Naive thymus-derived CD8-positive, alpha-beta T cell (primary cell): ENCODE measurements at places on chromosomes 2 and 18.

DNA sequence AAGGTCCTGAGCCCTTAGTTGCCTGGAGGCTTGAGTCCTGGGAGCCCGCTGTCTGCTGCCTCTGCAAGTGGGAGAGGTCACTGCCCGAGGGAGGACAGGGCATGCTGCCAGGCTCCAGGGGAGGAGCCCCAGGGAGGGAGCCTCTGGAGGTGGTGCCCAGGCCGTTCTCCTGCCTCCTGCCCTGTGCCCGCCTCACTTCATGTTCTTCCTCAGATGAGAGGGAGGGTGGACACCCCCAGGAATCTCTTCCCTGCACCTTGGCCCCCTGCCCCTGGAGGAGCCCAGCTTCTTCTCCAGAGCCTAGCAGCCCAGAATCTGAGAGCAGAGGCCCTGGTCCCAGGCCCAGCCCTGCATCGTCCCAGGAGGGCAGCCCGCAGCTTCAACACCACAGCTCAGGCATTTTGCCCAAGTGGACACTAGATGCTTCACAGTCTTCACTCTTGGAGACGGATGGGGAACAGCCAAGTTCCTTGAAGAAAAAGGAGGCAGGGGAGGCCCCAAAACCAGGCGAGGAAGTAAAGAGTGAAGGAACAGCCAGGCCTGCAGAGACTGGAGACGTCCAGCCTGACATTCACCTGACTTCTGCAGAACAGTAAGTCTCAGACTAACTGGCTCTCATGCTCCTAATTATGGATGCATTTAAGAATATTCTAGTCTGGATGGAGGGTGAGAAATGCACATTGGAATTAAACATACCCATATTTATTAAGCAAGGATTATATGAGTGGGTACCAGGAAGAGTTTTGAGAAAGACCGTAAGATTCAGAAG is 12.1 kb downstream of the PSD4 start:
- DNase-seq, result no peak

- peak; percentile 37 for DNase-seq
These were observed 75.6 kb upstream of the UXS1 start for GRCh38 chr2:106269591-106270291.

DNA sequence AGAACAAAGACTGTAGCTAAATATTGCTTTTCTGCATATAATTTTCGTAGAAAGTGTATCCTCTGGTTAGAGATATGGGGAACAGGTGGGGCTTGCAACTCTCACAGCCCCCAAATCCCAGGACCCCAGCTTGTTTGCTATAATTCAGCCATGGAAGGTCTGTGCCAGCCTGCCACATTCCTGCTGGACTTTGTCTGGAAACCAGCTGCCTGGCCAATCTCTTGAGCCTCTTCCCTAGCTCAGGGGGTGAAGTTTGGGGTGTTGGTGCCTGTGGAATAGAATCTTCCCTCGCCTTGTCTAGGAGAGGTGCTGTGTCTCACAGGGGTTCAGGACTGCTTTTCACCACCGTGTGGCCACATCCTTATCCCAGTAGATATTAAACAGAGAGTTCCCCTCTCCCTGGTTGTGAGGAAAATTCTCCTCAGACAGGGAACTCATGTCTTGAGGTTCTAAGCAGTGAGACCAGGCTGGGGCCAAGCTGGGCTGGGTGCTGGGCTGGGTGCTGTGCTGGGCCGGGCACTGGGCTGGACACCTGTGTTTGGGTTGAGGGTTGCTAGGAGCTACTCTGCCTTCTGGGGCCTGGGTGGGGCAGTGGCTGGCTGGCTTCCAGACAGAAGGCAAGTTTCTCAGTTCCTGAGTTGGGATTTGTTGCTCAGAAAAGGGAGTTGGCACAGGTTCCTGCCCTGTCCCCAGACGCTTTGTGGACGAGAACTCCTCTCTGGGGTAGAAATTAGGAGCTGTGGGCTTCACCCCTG is 12.3 kb downstream of the TOGARAM2 start:
- no peak for DNase-seq

DNA sequence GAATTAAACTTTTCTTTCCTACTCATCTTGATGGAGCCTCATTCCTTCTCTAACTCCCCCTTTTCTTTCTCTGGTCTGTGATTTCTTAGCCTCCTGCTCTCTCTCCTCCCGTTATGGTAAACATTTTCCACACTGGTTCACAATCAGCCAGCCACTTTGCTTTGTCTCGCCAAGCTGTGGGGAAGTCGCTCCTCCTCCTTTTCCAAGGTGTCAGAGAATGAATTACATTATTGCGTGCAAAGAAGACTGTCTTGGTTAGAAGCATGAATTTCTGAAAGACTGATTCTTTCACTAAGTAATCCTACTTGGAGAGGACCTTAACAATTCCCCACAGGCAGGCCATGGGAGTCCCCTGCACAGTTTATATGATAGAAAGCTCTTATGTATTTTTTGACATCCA is 46.1 kb downstream of the RASGRP3 start:
- no peak for DNase-seq

DNA sequence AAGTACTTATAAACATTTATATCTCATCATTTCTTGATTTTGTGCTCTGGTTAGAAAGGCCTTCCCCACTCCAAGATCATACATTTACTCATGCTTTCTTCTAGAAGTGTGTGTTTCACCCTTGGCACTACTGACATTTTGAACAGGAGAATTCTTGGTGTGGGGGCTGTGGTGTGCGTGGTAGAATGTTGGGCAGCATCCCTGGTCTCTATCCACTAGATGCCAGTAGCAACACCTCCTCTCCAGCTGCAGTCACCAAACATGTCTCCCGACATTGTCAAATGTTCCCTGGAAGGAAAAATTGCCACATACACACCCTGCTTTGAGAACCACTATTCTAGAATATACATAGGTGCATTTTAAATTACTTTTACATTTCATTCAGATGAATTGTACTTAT is 8.7 kb upstream of the TGIF1 start:
- DNase-seq, result no peak

DNA sequence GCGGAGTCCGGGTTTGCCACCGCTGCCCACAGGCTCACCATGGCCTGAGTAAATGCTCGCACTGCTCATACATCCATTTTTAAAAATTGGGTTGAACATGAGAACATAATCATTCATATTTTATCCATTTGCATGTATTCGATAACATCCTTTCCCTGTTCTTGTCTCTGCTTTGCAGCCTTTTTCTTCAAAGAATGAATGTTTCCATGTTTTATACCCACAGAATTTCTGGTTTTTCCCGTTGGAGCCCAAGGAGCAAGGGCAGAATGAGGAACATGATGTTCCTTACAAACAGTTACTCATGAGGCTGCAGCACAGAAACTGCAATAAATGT is 146.5 kb downstream of the CCDC74A start:
- DNase-seq, result no peak

- peak; percentile 27 for DNase-seq
These were observed 5.8 kb upstream of the IKZF2 start for GRCh38 chr2:213157242-213157641.

- no peak for DNase-seq
These were observed 38.0 kb upstream of the ACVR2A start for GRCh38 chr2:147806846-147807245.

DNA sequence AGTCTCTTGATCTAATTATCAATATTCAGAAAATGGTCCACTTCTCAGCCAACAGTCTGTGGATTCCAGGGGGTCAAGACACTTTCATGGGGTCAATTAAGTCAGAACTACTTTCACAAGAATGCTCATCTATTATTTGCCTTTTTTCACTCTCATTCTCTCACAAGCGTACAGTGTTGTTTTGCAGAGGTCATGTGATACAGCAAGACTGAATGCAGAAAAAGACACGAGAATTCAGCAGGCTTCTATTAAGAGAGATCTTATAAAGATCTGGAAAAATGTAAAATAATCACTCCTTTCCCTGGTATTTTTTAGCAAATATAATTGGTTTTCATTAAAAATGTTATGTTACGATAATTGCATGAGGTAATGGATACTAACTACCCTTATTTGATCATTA is 8.7 kb downstream of the RPRD1A start:
- DNase-seq, result no peak

DNA sequence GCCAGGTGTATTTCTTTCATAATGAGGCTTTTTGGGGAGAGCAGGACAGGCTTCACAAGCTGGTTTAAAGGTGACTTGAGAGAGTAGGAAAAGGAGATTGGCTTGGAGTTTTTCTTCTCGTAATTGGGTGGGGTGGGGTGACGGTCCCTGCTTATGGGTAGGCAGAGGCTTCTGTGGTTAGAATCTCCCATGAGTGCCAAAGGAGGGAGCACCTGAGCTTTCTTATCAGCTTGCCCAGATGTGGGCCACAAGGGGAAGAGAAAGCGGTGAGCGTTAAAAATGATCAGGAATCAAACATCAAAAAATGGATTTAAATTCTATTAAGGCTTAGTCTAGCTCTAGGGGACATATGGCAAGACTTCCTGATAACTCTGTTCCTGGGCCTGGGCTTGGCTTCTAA is 9.7 kb upstream of the PNPT1 start:
- no peak for DNase-seq

GRCh38 chr2:26845021-26845420 is 2.9 kb upstream of the DPYSL5 start:
- no peak for DNase-seq

GRCh38 chr2:197297772-197298318 is 12.7 kb downstream of the ANKRD44 start:
- no peak for DNase-seq

DNA sequence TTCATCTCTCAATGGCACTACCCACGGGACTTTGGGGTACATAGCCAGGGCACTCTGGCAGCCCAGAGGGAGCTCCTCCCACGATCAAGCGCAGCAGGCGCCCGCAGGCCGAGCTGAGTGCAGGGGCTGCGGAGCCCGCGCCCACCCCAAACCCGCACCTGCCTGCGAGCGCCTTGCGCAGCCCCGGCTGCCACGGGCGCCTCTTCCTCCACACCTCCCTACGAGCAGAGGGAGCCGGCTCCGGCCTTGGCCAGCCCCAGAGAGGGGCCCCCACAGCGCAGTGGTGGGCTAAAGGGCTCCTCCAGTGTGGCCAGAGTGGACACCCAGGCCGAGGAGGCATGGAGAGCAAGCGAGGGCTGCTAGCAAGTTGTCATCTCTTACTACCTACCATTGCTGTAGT is 165.2 kb downstream of the UBE2E3 start:
- no peak for DNase-seq

GRCh38 chr2:81247648-81248047 is 943.1 kb upstream of the LRRTM1 start:
- no peak for DNase-seq

DNA sequence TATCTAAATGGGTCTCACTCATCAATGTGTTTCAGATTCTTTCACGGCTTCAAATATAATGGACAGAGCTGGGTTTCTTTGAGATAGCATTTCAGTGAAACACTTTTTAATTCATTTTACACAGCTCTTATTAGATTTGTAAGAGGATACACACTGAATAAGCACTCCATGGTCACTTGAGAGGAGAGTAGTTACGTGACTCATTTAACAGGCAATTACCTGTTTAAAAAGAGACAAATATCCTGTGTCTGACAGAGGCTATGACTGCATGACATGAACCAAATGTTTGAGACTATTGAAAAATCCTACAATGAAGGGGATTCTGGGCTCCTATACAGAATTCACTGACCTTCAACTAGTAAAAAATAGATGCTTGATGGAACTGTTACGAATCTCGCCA is 786.9 kb downstream of the EPHA4 start:
- no peak for DNase-seq

DNA sequence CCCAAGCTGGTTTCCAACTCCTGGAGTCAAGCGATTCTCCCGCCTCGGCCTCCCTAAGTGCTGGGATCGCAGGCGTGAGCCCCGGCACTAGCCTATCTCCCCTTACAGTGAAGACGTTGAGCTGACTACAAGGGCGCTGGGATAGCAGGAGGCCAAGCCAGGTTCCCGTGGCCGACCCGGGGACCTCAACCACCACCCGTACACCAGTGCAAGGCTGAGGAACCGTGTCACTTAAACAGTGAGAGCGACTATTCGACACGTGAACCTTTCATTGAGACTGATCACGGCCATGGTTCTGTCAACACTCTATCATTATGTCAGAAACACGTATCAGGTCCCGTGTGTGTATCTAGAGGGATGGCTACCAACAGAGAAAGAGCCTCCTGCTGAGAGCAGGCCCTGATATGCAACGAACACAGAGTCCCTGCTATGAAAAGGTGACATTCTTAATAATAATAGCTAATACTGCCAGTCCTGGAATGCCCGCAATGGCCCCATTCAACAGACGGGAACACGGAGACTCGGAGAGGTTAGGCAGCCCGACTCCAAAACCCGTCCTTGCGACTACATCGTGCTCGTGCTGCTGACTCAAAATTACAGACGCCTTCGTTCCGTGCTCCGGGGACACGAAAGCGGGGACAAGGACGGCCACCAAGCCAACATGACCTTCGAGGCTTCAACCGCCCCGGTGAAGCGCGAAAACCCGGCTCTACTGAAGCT is 833 bp downstream of the AFG3L2 start:
- DNase-seq, result no peak

- no peak for DNase-seq
These were observed 8.9 kb downstream of the STAM2 start for GRCh38 chr2:152166633-152167032.

- DNase-seq, result no peak
These were observed 76.2 kb downstream of the FAM168B start for GRCh38 chr2:131016826-131017741.

GRCh38 chr2:50773211-50773932 is 258.6 kb downstream of the NRXN1 start:
- no peak for DNase-seq

DNA sequence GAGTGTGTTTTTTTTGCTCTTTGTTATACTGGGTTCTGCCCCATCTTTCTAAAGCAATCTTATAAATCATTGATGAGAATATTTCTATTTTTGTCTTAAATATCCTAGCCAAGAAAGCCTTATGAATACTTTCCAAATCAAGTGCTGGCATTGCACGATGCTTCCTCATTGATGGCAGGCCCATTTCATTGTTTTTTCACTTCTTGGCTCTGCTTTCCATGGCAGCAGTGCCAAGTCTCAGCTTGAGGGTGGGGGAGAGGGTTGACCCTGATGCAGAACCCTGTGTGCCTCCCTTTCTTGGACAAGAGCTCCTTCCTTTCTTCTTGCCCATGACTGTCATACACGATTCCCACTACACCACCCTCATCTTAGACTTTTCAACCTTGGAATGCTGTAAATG is 16.7 kb upstream of the CELF4 start:
- no peak for DNase-seq

- no peak for DNase-seq
These were observed 7.2 kb downstream of the SMYD1 start for GRCh38 chr2:88074854-88075292.

- DNase-seq, result no peak
These were observed 4.7 kb upstream of the ADNP2 start for GRCh38 chr18:80104364-80104779.

- no peak for DNase-seq
These were observed 585.9 kb downstream of the IRS1 start for GRCh38 chr2:226213717-226214116.

- no peak for DNase-seq
These were observed 34.6 kb upstream of the IMPA2 start for GRCh38 chr18:11946756-11947155.
